Stimulated activated CD8-positive, alpha-beta memory T cell treated with anti-CD3 and anti-CD28 coated beads, Interleukin-7, amount 100 ng/mL, for 1 hour (primary cell): ENCODE measurements at places on chromosomes 3 and 15.

GRCh38 chr15:54064365-54064764 lies 86.1 kb downstream of the UNC13C start:
- no peak for DNase-seq

DNA sequence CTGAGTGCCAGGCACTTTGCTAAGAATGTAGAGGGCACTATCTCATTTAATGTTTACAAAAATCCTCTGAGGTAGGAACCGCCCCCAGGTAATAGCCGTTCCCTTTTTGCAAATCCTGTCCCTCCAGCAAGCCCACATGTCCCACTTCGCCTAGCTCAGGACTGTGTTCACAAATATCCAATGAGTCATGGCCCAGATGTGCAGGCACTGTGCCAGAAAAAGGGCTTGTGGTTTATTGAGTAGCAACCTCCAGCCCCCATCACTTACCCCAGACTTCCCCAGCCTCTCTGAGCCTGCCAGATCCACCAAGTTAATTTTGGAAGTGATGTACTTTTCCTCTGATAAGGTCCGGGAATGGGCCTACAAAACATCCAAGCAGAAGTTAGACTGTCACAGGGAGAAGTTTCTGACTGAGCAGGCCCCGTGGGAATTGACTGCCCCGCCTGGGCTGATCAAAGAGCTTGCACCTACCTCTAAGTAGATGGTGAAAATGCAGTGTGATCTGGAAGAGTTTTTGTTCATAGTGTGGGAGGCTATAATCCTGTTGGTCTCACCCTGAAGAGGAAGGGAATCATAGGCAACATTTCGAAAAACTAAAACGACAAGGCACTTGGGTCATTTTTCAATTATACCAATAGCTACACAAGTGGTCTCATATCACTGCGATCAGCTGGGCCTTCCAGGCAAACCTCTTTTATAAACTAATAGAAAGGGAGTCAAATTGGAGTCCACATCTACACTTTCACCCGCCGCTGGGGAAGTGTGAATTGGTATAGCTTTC lies 15.7 kb downstream of the KIF9 start:
- peak; percentile 31 for DNase-seq

- DNase-seq, result no peak
Observed at GRCh38 chr15:66997212-66997611, 68.2 kb upstream of the SMAD3 start.

- no peak for DNase-seq
Observed at GRCh38 chr15:89731275-89731674, 19.8 kb downstream of the MESP1 start.

DNA sequence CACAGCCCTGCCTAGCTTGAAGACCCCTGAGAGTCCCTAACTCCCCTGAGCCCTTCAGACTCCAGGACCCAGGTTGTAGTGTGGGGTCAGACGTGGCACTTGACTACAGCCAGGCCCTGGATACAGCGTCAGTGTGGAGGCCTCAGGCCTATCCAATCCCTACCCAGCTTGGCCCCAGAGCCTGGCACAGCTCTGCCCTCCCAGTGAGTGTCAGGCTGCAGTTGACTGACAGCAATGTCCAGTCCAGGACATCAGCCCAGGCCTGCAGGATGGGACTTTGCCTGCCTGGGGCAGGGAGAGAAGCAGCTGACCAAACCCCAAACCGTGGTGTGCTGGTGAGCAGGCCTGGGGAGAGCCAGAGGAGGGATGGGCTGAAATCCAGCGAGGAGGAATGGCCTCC lies 27.3 kb downstream of the KLF13 start:
- DNase-seq, result no peak

GRCh38 chr3:137669519-137670060 lies 94.5 kb upstream of the SOX14 start:
- no peak for DNase-seq

GRCh38 chr3:196177567-196177966 lies 33.6 kb downstream of the ZDHHC19 start:
- DNase-seq, result no peak

DNA sequence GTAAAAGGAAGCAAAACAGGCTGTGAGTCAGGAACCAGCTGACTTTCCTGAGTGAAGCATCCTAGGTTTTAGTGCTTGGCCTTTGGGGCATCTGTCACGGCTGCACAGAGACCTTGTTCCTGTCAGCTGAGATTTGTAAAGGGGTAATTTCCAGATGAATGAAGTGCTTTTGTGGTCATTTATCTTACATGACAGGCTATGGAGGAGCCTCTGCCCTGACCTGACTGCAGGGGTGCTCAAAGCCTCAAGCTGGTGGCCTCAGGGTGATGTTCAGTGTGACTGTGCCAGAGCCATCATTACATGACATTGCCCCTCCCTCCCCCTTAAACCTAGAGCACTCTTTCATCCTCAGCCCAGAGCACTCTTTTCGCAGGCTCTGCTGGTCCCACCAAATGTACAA lies 132.5 kb downstream of the ARNT2 start:
- DNase-seq, result no peak

DNA sequence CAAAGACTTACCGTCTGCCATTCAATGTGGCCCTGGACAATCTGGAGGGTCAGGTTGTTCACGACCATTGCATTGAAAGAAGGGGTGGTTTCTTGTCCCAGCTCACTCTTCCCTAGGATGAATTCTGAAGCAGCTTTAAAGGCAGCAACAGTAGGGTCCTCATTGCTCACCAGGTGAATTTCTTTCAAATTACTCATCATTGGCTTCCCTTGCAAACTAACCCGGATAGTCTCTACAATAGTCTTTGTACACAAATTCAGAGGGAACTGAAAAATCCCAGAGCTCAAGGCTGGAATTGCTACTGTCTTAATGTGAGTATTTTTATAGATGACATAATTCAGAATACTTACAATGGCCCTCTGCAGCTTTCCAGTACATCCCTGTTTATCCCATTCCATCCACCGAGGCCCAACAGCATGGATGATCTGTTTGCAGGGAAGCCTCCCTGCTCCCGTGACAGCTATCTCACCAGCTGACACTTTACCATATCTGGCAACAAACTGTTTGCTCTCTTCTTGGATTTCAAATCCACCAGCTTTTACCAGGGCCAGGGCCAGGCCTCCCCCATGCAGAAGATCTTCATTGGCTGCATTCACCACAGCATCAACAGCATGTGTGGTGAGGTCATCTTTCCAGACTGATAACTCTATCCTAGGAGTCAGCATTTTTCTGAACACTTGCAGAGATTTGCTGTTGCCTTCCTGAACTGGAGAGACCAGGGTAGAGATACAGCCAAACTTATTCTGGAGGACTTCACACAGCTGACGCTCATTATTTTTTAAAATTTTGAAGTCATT lies 8.6 kb downstream of the PARP9 start:
- DNase-seq, result no peak

DNA sequence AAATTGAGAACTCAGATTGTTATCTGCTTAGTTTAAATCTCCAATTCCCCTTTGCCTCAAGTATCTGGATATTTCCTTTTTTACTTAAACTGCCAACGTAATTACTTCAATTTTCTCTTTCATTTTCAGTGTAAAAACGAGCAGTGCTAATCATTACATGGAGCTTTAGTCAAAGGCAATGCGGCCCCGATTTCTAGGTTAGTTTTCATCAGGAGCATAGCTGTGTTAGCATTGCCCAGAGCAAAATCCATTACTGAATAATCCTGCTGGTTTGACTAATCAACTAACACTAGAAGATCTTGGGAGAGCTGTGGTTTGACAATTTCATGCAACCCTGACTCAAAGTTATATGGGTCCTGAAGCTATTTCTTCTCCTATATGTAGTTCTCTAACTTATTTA lies 46.2 kb downstream of the ZPLD1 start:
- no peak for DNase-seq

DNA sequence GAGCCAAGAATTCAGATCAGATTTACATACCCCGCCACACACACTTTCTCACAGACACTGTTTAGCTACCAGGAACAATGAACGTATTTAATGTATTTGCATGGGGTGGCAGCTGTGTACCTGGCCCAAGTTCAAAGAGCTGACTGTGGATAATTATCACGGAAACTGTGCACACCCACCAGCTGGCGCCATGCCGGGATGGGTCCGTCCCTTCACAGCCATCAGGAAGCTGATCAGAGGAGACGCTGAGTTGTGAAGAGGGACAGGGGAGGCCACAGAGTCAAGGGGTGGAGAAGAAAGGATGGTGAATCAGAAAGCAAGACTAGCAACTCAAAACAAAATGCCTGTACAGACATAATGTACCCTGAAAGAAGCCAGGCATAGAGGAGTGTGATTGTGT lies 13.1 kb upstream of the PLA2G4D start:
- no peak for DNase-seq

GRCh38 chr3:137970914-137971831 lies 38.8 kb upstream of the CLDN18 start:
- no peak for DNase-seq

- no peak for DNase-seq
Observed at GRCh38 chr3:25043749-25044148, 384.3 kb upstream of the RARB start.

GRCh38 chr3:86794361-86795065 lies 196.4 kb downstream of the VGLL3 start:
- no peak for DNase-seq

GRCh38 chr15:74768771-74769342 lies 13.0 kb upstream of the CSK start:
- DNase-seq, result no peak

GRCh38 chr3:186997473-186997939 lies 67.2 kb downstream of the ST6GAL1 start:
- DNase-seq, result no peak

GRCh38 chr3:45972534-45973402 lies 22.9 kb downstream of the FYCO1 start:
- no peak for DNase-seq

DNA sequence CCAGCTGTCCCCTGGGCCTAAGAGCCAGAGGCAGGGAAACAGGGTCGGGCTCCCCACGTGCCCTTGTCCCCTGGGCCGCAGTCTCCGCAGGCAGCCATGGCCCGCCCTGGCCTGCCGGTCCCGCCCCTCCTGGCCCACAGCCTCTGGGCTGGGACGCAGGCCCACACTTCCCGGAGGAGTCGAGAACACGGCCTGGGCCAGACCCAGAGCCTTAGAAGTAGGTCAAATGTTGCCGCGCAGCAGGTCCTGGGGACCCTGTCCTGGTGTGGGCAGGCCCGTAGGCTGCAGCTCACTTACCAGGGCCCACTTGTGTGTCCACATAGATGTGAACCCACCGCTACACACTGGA lies 4.3 kb upstream of the MYL3 start:
- no peak for DNase-seq

GRCh38 chr3:156642750-156643728 lies 31.4 kb upstream of the TIPARP start:
- DNase-seq, result no peak

DNA sequence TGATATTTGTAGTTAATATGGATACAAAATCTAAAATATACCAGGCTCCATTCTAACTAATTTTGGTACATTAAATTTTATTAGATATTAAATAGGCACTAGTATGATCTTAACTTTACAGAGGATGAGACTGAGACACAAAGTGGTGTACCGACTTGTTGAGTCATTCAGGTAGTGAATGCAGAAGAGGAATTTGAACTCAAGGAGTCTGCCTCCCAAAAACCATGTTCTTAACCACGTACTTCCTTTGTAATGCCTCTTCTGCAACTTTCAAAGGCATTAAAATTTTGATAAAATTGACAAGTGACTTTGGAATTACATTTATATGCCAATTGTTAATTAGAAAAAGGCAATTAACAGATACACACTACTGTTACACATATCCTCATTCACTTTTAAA lies 61.8 kb downstream of the ZBBX start:
- DNase-seq, result no peak

- no peak for DNase-seq
Observed at GRCh38 chr3:33881156-33882064, 83.0 kb downstream of the PDCD6IP start.

- DNase-seq, result no peak
Observed at GRCh38 chr15:99961011-99961441, 227.8 kb upstream of the LYSMD4 start.

GRCh38 chr3:120477781-120478180 lies 27.0 kb upstream of the FSTL1 start:
- no peak for DNase-seq

DNA sequence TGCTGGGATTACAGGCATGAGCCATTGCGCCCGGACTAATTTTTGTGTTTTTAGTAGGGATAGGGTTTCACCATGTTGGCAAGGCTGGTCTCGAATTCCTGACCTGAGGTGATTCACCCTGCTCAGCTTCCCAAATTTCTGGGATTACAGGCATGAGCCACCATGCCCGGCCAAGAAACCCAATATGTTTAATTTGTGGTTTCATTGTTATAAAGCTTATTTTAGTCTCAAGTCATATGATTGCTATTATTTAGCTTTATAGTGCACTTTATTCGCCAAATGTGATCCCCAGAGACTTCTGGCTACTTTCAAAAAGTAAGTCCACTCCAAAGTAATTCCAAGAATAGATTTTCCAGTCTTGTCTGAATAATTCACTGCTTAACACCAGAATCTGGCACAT lies 19.3 kb upstream of the SLC4A7 start:
- DNase-seq, result no peak

GRCh38 chr15:41622901-41623300 lies 37.3 kb upstream of the MGA start:
- DNase-seq, result no peak

- no peak for DNase-seq
Observed at GRCh38 chr3:48338635-48339034, 5.2 kb upstream of the SPINK8 start.

GRCh38 chr3:134197681-134198261 lies 52.9 kb downstream of the RYK start:
- DNase-seq, result no peak

- no peak for DNase-seq
Observed at GRCh38 chr15:77603611-77604336, 28.9 kb downstream of the LINGO1 start.

- DNase-seq, result no peak
Observed at GRCh38 chr15:33209575-33210481, 15.3 kb upstream of the FMN1 start.

DNA sequence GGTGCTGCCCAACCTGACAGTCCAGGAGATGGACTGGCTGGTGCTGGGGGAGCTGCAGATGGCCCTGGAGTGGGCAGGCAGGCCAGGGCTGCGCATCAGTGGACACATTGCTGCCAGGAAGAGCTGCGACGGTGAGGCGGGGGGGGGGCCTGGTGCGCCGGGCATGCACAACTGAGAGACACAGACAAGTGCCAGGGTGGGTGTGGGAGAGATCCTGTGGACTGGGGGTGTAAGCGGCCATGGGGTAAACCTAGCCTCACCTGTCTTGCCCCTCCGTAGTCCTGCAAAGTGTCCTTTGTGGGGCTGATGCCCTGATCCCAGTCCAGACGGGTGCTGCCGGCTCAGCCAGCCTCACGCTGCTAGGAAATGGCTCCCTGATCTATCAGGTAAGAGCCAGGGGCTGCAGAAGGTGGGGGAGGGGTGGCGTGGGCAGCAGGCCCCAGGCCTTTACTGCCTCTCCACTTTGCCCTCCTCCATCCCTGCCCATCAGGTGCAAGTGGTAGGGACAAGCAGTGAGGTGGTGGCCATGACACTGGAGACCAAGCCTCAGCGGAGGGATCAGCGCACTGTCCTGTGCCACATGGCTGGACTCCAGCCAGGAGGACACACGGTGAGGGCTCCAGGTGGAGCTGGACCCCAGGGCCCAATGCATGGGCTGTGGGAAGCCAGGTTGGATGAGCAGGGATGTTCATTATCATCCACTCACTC lies 3.3 kb downstream of the CHRD start:
- no peak for DNase-seq

- DNase-seq, result no peak
Observed at GRCh38 chr3:143307613-143308183, 188.1 kb downstream of the CHST2 start.

- DNase-seq, result no peak
Observed at GRCh38 chr3:113231827-113232253, 20.5 kb downstream of the BOC start.
